ENCODE measurements at places on chromosomes 6 and 20. TPM values are rescaled to one million over a fixed set of nuclear protein-coding genes. Genes with fewer than 3 reads are reported as not detected.

DNA sequence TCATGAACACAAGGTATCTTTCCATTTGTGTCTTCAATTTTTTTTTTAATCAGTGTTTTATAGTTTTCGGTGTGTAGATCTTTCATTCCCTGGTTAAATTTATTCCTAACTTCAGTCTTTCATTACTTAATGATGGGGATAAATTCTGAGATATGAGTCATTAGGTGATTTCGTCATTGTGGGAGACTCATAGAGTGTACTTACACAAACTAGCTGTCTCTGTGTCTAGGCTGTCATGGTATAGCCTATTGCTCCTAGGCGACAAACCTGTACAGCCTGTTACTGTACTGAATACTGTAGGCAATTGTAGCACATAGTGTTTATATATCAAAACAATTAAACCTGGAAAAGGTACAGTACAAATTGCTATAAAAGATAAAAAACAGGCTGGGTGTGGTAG, 42.1 kb downstream of the SMAP1 start:
- no peak for DNase-seq

GRCh38 chr6:93105017-93105416, 314.3 kb downstream of the EPHA7 start:
- DNase-seq: no peak

GRCh38 chr6:146923205-146923833, 280.9 kb upstream of the STXBP5 start:
- no peak for DNase-seq

DNA sequence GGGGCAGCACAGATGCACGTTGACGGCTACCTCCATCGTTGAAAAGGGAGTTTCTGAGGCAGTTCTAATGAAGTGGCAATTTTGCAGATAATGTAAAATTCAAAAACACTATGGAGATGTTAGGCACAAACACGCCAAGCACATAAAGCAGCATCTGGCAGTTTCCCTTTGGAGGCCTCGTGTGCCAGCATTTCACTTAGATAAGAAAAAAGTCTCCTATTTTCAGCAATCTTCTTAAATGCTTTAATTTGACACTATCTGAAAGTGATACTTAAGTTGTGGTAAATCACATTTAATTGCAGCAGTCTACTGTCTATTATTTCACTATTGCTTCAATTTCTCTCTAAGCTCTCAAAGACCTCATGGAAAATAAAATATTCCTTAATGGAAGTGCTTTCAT, 125.3 kb upstream of the PROKR2 start:
- no peak for DNase-seq

GRCh38 chr20:11912013-11912658, 5.6 kb upstream of the BTBD3 start:
- no peak for DNase-seq

Gene LY6G6C
- not detected for total RNA-seq

Gene RGS17
- 9.3 TPM for total RNA-seq
